ENCODE measurements at places on chromosomes 4 and X.
A peak's percentile ranks its signal among the peaks of the same experiment; 100 is the strongest.

DNA sequence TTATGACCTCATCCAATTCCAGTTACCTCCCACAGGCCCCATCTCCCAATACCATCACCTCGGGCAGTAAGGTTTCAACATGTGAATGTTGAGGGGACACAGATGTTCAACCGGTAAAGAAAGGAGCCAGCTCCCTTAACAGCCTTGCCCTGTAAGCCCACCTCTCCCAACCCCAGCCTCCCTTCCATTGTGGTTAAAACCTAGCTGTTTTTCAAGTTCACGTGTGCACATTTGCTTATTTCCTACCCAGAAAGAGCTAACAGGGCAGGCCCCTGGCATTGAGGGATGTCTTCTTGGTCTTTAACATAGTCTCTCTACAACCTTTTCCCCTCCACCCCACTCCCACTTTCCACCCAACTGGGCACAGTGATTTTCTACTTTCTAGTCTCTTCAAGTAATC lies 385.7 kb downstream of the FBXW7 start:
- H3K27me3 ChIP-seq = no peaks in the 10 kb centered on the region
- no peaks in the 10 kb centered on the region for H3K4me1 ChIP-seq
- no peaks in the 10 kb centered on the region for H3K36me3 ChIP-seq
- DNase-seq = no peak

GRCh38 chrX:132270699-132271098 lies 51.5 kb upstream of the RAP2C start:
- no peaks in the 10 kb centered on the region for H3K36me3 ChIP-seq
- H3K27ac ChIP-seq = no peak overlapping the region
- no peaks in the 10 kb centered on the region for H3K27me3 ChIP-seq

DNA sequence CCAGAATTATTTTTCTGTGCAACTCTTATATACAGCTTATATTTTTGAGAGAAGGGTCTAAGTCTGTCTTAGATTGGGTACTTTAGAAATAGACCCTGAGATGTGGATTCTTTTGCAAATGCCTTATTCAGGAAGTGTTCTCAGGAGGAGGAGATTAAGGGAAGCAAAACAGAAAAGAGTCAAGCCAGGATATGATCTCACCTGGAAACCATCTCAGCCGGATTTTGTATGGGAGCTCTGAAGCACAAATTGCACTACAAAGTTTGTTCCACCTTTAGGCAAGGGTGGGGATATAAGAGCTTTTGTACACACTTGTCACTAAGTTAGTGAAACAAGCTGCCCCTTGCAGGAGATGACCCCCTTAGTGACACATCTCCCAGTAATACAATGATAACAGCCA lies 121.2 kb upstream of the GRPR start:
- no peak overlapping the region for H3K27ac ChIP-seq
- no peaks in the 10 kb centered on the region for H3K4me1 ChIP-seq
- DNase-seq = no peak
- H3K27me3 ChIP-seq = no peaks in the 10 kb centered on the region

DNA sequence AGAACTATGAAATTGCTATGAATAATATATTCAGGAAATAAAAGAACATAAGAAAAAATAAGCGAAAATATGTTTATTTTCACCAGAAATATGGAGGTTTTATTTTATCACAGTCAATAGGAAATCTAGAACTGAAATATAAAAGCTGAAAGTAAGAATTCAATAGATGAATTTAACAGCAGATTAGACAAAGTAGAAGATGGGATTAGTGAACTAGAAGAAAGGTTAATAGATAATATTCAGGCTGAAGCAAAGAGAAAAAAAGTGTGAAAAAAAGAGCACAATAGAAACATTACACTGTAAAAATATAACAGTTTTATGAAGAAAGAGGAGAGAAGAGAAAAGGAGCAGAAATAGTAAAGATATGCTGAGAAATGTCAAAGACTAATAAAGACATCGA lies 1152.1 kb downstream of the FAT4 start:
- no peak overlapping the region for H3K27ac ChIP-seq
- no peaks in the 10 kb centered on the region for H3K4me1 ChIP-seq
- no peaks in the 10 kb centered on the region for H3K36me3 ChIP-seq
- no peak for DNase-seq
- no peaks in the 10 kb centered on the region for H3K27me3 ChIP-seq
- no peak overlapping the region for H3K4me3 ChIP-seq

GRCh38 chr4:184099535-184099966 lies 118.1 kb downstream of the ENPP6 start:
- no peaks in the 10 kb centered on the region for H3K36me3 ChIP-seq
- H3K27me3 ChIP-seq = no peaks in the 10 kb centered on the region
- no peak for DNase-seq
- no peak overlapping the region for H3K27ac ChIP-seq

DNA sequence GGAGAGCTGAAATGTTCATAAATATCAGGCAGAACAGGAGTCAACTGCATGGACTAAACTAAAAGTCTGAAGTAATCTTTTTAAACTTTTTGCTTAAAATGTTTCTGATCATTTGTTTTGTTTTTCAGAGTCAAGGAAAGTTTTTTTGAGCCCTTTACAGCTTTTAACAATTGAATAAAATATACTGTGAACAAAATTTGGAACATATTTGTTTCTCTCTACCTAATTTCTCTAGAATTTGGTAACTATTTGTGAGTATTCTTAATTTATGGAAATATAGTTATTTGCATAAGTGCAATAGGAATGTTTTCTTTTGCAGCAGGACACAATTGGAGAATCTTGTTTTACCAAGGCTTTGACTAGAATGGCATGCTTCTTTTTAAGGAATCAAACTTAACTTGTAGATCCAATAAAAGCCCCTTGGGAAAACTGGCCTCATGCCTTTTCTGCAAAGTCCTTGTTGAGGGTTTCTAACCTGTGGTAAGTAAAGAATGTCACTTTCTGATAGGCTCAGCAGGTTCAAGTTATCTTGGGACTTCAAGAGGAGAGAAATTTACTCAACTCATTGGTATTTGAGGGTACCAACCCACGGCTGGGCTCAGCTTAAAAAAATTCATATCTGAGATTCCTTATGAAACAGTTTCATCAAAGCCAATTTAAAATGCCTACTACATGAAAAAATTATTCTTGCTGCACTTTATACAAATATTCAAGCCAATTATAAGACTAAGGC lies 91.5 kb downstream of the UPRT start:
- no peaks in the 10 kb centered on the region for H3K36me3 ChIP-seq
- no peak overlapping the region for H3K4me3 ChIP-seq
- H3K27ac ChIP-seq = no peak overlapping the region
- no peak for DNase-seq

DNA sequence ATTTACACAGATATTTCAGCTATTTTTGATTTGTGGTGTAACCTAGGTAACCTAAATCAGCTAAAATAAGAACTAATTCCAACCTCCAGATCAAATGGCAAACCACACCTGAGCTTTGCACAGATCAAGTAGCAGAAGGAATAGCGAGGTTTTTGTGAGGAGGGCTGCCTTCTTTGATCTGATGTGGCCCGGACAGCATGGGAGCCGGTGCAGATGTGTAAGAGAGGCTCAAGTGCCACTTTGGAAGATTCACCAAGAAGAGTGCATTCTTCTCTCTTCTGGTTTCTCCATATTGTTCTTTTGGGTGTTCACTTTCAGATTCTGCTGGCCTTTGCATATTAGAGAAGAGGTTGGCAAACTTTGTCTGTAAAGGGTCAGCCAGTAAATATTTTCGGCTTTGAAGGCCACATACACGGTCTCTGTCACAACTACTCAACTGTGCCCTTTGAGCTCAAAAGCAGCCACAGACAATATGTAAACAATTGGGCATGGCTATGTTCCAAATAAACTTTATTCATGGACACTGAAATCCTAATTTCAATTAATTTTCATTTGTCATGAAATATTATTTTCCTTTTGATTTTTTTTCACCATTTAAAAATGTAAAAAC lies 78.9 kb upstream of the FAM9C start:
- no peak overlapping the region for H3K4me3 ChIP-seq
- H3K36me3 ChIP-seq = no peaks in the 10 kb centered on the region
- DNase-seq = no peak
- peak overlapping the region; percentile 44 for H3K27ac ChIP-seq

DNA sequence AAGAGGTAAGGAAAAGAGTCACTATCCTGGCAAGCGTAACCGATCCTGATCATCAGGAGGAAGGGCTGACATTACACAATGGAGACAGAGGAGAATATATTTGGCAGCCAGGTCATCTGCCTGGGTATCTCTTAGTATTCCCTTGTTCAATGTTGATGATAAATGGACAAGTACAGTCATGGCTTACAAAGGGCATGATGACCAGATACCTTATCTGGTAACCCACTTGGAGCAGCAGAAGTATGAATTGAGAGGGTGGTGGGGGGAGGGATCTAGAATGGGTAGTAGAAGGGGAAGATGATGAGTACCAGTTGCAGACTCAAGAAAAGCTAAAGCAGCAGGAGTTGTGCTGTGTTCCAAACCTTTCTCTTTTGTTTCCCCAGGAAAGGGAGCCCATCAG lies 17.3 kb downstream of the F8 start:
- DNase-seq = no peak
- no peaks in the 10 kb centered on the region for H3K36me3 ChIP-seq
- H3K27ac ChIP-seq = no peak overlapping the region
- no peaks in the 10 kb centered on the region for H3K4me1 ChIP-seq
- H3K27me3 ChIP-seq = no peaks in the 10 kb centered on the region

DNA sequence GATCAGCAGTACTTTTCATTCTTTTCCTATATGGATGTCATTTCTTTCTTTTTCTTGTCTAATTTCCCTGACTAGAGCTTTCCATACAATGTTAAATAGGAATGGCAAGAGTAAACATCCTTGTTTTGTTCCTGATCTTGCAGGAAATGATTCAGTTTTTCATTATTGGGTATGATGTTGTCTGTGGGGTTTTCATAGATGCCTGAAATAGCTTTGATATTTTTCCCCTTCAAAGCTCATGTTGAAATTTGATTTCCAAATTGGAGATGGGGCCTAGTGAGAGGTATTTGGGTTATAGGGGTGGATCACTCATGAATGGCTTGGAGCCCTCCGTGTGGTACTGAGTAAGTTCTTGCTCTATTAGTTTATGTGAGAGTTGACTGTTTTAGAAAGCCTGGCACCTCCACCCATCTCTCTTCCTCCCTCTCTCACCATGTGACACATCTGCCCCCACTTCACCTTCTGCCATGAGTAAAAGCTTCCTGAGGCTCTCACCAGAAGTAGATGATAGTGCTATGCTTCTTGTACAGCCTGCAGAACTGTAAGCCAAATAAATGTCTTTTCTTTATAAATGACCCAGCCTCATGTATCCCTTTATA lies 22.3 kb upstream of the VSIG1 start:
- DNase-seq = no peak
- H3K27ac ChIP-seq = no peak overlapping the region
- H3K27me3 ChIP-seq = no peaks in the 10 kb centered on the region
- no peaks in the 10 kb centered on the region for H3K4me1 ChIP-seq

All from tibial artery (tissue), 4 donors.